Fibroblast of mammary gland (primary cell): ENCODE measurements at places on chromosomes 5 and 9.
A peak's percentile ranks its signal among the peaks of the same experiment; 100 is the strongest.

DNA sequence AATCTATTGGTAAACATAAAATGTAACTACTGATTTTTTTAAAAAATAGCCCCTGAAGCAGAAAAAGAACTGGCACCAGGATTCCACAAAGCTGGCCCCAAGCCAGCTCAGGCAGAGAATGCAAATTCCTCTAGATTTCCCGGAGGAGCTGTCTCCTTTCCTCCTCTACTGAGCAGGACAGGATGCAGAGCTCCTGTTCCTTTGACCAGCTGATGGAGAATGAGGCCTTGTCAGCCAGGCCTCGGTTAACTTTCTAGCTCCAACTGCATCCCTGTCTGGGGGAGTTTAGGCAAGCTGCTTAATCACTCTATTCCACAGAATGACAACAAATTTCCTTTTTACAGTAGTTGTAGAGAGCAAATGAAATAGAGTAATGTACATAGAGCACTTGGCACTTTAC is 155.5 kb downstream of the GNAQ start:
- peak; percentile 28 for DNase-seq

- no peak for DNase-seq
These were observed 606 bp downstream of the TBC1D13 start for GRCh38 chr9:128787659-128788058.

DNA sequence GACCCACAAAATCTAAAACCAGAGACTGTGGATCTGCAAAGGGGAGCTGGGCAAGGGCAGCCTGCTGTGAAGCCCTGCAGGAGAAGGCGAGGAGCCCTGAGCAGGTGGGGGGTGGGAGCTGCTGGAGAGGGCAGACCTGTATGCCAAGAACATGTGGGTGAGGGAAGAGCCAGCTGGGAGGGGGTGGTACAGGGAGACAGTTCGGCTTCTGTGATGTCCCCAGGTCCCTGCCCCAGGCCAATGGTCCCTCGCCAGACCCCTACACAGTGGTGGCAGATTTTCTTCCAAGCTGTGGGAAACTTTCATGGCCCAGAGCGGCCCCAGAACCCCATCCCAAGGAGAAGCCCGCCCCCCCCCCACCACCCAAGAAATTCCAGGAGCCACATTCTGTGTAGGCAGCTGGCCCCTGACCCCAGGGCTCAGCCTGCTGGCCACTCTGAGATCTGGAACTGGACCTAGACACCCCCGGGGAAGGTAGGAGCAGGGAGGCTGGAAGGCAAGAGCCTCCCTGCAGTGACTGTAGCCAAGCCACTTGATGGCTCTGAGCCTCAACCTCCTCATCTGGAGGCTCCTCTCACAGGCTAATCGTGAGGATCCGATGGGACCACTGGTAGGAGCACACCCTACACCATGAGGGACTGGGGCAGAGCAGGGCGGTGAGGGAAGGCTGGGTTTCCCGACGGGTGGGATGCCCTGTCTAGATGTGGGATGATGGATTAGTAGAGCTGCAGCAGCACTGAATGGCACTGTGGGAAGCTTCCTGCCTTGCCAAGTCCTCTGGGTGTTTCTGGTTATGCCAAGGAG is 22.6 kb upstream of the CSF1R start:
- peak; percentile 10 for DNase-seq

- no peak for DNase-seq
These were observed 374.9 kb upstream of the IRX1 start for GRCh38 chr5:3220638-3221288.

DNA sequence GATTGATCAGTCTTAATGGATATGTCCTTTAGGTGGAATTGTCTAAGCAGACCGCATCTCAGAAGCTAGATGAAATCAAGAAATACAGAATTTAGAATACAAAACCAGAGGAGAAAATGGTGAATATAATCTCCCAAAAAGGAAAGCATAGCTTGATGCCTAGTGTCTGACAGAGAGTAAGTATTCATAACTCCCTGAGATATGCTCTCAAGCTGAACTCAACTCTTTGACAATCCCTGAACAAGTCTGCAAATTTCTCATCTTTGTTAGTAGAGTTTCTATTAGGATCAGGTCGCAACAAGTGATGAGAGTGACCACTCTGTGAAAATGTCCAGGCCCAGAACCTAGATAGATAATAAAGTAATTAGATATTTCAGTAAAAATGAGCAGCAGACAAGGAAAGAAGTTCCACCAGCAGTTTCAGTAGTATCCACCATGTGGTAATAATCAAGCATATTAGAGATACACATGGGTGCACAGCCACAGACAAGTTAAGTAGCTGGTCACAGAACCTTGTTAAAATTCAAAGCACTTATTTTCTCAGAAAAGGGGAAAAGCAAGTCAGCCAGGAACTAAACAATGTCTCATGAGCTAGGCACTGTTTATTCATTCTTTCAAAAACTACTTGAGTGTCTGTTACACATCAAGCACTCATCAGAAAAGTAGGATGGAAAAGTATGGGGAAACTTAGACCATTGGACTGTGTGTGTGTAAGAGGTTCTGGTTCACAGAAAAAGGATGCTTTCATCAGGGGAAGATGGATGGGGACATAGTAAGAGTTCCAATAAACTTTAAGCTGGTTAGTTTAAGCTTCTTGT is 481.5 kb upstream of the TUSC1 start:
- peak; percentile 21 for DNase-seq

GRCh38 chr9:105373723-105374122 is 74.1 kb upstream of the FSD1L start:
- no peak for DNase-seq

- no peak for DNase-seq
These were observed 1390.3 kb upstream of the NUDT12 start for GRCh38 chr5:104952876-104953275.

GRCh38 chr9:121811140-121811539 is 159.7 kb downstream of the DAB2IP start:
- no peak for DNase-seq

GRCh38 chr5:561408-561807 is 37.2 kb upstream of the SLC9A3 start:
- no peak for DNase-seq

DNA sequence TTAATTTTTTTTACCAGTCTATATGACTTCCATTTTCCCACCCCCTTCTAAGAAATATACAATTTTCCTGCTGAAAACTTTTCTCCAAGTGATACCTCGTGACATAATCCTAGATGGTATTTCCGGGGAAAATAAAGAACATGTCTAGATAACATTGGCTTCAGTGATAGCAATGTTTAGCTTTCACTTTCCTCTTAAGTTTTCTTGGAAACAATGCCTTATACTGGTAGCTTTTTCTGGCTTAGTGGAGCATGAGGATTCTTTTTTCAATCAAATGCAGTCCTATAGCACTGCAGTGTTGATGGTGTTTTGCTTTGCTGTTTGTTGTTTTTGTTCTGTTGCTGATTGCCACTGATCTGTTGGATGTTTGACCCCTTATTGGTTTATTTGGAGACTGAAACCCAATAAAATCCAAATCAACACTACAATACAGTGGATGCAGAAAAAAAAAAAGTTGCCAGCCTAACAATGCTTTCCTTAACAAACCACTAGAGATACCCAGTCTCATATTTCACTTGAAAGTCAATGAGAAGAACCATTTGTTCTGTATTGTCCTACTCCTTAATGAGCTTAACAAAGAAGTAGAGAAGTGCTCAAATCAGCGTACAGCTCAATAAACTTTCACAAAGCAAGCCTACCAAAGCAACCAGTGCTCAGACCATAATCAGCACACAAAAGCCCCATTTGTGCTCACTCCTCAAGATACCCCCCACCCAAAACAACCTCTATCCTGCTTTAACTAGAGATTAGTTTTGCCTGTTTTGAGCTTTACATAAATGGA is 74.2 kb upstream of the GRAMD2B start:
- no peak for DNase-seq
